ENCODE measurements at places on chromosomes 2 and 18.

- no peak for DNase-seq
Observed at GRCh38 chr2:239690651-239691631, 290.1 kb upstream of the HDAC4 start.

DNA sequence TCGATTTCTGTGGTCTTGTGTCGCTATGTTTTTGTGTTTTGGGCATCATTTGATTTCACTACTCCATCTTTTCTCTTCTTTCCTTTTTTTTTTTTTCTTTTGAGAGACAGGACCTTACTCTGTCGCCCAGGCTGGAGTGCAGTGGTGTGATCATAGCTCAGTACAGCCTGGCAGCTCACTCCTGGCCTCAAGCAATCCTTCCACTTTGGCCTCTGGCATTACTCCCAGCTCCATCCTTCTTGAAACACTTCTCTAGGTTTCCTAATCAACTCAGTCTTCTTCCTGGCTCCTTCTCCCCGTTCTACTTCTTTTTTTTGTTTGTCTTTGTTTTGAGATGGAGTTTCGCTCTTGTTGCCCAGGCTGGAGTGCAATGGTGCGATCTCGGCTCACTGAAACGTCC, 26.5 kb downstream of the TCF23 start:
- no peak for DNase-seq

DNA sequence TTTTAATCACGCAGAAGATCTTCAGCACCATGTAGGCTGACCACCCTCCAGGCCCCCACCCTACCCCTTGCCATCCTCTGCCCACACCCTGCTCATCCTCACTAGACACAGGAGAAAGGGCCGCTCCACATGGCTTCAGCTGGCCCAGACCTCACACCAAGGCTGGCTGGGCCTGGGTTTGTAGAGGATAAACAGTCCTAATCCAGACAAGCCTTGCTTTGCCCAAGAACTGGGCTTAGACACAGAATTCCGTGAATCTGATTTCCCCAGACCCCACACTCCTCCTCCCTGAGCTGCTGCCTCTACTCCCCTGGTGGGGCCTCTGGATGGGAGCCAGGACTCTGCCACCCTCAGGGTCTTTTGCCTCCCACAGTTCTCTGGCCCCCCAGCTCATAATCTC, 185.3 kb downstream of the CYP26B1 start:
- no peak for DNase-seq

GRCh38 chr18:60905699-60906098, 427.5 kb upstream of the CDH20 start:
- no peak for DNase-seq

GRCh38 chr2:177058747-177059146, 153.8 kb upstream of the HNRNPA3 start:
- DNase-seq, result no peak

DNA sequence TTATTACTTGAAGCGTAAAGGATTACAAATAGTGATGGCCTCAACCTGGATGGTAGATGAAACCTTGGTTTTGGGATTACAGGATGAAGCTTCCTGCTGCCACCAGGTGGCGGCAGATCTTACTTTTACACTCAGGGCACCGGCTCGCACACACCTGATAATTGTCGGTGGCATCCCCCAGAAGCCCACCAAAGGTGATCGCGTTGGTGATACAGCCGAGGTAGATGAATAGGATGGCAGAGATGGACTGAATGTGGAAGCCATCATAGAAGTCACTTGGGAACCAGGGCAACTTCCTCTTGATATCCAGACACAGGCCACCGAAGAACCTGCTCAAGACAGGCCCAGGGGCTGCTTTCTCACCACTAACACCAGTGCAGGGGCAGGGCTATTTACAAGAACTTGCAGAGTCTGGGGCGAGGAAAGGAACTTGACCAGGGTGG, 51.8 kb downstream of the MTHFD2 start:
- DNase-seq, result peak; percentile 53

- peak; percentile 50 for DNase-seq
Observed at GRCh38 chr2:190781604-190782198, 98.9 kb upstream of the GLS start.

DNA sequence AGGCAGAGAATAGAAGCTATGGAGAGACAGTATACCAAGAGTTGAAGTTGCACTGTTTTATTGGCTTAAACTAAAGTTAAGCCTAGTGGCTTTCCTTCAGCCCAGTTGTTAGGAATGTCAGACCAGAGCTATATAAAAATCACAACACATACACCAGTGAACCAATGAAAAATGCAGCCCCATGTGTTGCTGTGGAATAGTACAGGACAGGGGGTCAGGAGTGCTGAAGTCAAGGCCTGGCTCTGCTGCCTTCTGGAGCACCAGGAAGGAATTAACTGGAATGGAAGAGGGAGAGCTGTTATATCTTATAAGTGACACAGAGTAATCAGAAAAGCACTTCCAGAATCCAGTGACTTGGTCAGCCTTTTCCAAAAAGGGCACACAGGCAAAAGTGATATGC, 58.9 kb downstream of the OSR1 start:
- no peak for DNase-seq

GRCh38 chr18:60746491-60746890, 373.9 kb upstream of the MC4R start:
- DNase-seq, result no peak

DNA sequence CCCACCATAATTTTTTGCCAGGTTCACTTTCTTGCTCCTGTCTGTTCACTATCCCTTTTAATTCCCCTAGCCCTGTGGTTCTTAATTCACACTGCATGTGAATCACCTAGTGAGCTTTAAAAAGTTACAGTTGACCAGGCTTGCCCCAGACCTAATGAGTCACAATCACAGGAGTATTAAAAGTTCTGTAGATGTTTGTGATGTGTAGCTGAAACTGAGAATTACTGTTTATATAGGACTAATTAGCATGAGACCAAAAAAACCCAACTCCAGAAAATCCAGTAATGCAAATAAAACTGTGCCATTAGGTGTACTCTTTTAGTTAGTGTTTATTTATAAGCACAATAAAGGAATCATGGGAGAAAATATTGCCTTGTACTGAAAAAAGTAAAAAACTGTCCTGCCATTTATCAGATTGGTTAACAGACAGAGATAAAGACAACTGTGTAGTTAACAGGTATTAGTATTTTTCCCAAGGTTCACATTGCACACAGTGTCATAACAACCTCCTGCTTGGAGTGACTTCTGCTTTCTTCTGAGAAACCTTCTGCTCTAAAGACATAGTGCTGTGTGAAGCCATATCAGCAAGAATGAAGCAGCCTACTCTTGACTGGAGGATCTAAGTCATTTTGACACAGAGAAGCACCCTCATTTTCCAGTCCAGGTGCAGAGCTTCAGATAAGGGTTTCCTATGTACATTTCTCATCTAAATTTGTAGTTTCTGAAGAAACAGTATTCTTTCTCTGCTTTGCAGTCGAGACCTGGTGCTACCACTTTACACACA, 39.0 kb downstream of the VAPA start:
- no peak for DNase-seq

DNA sequence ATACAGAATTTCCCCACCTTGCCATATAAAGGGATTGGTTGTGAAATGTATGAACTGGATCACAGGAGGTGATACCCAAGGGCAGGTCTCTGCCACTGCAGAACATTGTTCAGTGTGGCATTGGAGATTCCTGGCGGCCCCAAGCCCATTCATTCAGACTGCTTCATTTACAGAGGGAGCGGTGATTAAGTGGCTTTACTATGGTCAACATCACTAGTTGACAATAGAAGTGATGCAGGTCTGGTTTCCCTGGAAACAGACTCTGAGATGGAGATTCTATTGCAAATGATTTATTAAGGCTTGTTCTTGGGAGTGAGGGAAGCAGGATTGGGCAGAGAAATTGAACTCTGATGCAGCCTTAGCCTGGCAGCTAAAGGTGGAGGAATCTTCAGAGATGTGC, 62.4 kb downstream of the ZDBF2 start:
- no peak for DNase-seq

GRCh38 chr2:201781557-201782051, 871 bp upstream of the ALS2 start:
- DNase-seq, result peak; percentile 13

DNA sequence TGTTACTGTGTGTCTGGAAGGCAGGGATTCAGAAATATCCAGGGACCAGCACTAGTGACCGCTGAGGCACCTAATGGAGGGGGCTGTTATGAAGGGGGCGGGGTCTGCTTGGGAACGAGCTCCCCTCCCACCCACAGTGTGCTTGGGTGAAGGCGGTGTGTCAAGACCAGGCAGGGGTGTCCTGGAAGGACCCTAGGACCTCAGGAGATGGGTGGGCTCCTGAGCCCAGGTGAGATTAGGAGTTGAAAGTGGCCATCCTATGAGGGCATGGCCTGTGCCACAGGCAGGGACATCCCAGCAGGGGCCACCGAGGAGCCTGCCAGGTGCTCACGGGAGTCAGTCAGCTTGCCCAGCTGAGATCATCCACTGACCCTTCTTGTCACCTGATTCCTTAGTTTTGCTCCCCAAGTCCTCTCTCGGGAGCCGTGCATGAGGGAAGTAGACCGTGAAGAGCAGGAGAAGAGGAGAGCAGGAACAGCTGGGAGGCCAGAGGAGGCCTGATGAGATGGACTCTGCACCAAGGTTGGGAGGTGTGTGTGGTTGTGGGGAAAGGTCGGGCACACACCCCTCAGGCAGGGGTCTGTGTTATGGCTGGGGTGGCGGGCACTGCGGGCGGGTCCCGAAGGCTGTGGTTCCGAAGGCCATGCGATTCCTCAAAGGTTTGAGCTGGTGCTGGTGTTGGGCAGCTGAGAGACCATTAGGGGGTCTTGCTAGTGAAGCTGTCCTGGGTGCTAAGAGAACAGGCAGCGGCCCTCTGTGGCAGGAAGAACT, 180.9 kb upstream of the HS6ST1 start:
- no peak for DNase-seq

- DNase-seq, result peak; percentile 23
Observed at GRCh38 chr2:241036964-241037421, 38.6 kb downstream of the SNED1 start.

- DNase-seq, result no peak
Observed at GRCh38 chr2:148970385-148970784, 68.1 kb upstream of the LYPD6B start.

GRCh38 chr2:164697688-164698461, 76.6 kb upstream of the GRB14 start:
- no peak for DNase-seq

- DNase-seq, result no peak
Observed at GRCh38 chr2:236236559-236237452, 27.4 kb downstream of the ASB18 start.

GRCh38 chr2:9909106-9909505, 42.4 kb upstream of the GRHL1 start:
- DNase-seq, result no peak

GRCh38 chr2:81196383-81196851, 891.9 kb upstream of the LRRTM1 start:
- DNase-seq, result no peak

GRCh38 chr2:134207589-134208209, 46.2 kb upstream of the MGAT5 start:
- peak; percentile 66 for DNase-seq

DNA sequence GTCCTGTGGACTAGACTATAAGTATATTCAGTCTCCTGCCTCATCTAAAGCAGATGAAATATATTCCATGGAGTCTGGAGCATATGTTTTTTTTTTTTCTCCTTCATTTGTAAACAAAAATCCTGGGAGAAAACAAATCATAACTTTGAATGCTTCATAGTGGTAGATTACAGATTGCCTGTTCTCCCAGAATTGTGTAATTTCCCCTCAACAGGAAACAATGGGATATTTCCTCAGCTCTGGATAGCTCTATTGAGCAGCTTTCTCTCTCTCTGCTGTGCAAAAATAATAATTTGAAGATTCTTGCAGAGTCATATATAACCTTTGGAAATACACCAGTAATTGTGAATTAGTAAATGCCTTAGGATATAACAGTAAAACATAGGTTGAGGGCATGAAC, 1406.6 kb upstream of the ACVR2A start:
- DNase-seq, result no peak
